ENCODE measurements at places on chromosomes 4 and X. TPM values are rescaled to one million over a fixed set of nuclear protein-coding genes. Genes with fewer than 3 reads are reported as not detected.

NLGN3 gene
- total RNA-seq, result 0.25 TPM

VCX gene
- not detected for total RNA-seq

MYOZ2 gene
- not detected for total RNA-seq

TRIM60 gene
- not detected for total RNA-seq

TLR3 gene
- total RNA-seq, result 11.9 TPM

AREG gene
- total RNA-seq, result 31.2 TPM

All from omental fat pad (tissue), 4 donors.